ENCODE measurements at places on chromosomes 11 and 22.

GRCh38 chr11:61503135-61503770 lies 5.3 kb upstream of the LRRC10B start:
- H3K27ac ChIP-seq = no peak overlapping the region
- H3K4me3 ChIP-seq = no peak overlapping the region
- no peak for DNase-seq

GRCh38 chr11:90919332-90919731 lies 696.5 kb upstream of the CHORDC1 start:
- H3K4me3 ChIP-seq = no peak overlapping the region
- H3K27ac ChIP-seq = no peak overlapping the region
- H3K36me3 ChIP-seq = no peaks in the 10 kb centered on the region
- no peaks in the 10 kb centered on the region for H3K27me3 ChIP-seq

- H3K36me3 ChIP-seq = no peaks in the 10 kb centered on the region
- H3K4me3 ChIP-seq = no peak overlapping the region
- H3K4me1 ChIP-seq = no peaks in the 10 kb centered on the region
- no peak for DNase-seq
- no peak overlapping the region for H3K27ac ChIP-seq
- H3K27me3 ChIP-seq = no peaks in the 10 kb centered on the region
Observed at GRCh38 chr11:123567466-123567865, 87.0 kb downstream of the SCN3B start.

- H3K27me3 ChIP-seq = no peaks in the 10 kb centered on the region
- DNase-seq = no peak
- no peak overlapping the region for H3K4me3 ChIP-seq
- H3K4me1 ChIP-seq = no peaks in the 10 kb centered on the region
- no peaks in the 10 kb centered on the region for H3K36me3 ChIP-seq
- no peak overlapping the region for H3K27ac ChIP-seq
Observed at GRCh38 chr11:133107763-133108162, 424.5 kb downstream of the OPCML start.

DNA sequence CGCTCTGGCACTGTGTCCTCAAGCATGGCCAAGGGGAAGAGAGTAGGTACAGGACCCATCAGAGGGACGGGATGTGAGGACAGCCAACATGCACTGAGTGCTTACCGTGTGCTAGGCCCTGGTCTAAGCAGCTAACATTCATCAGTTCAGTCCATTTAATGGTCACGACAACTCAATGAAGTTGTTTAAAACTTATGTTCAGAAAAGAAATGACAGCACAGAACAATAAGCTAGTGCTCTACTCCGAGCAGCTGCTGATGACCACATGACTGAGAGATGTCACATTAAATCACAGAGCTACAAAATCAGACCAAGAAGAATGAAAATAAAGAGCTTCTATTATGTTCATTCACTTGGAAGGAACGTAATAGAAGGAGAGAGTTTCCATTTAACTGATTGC lies 26.3 kb downstream of the PRDM10 start:
- H3K36me3 ChIP-seq = no peaks in the 10 kb centered on the region
- DNase-seq = no peak

DNA sequence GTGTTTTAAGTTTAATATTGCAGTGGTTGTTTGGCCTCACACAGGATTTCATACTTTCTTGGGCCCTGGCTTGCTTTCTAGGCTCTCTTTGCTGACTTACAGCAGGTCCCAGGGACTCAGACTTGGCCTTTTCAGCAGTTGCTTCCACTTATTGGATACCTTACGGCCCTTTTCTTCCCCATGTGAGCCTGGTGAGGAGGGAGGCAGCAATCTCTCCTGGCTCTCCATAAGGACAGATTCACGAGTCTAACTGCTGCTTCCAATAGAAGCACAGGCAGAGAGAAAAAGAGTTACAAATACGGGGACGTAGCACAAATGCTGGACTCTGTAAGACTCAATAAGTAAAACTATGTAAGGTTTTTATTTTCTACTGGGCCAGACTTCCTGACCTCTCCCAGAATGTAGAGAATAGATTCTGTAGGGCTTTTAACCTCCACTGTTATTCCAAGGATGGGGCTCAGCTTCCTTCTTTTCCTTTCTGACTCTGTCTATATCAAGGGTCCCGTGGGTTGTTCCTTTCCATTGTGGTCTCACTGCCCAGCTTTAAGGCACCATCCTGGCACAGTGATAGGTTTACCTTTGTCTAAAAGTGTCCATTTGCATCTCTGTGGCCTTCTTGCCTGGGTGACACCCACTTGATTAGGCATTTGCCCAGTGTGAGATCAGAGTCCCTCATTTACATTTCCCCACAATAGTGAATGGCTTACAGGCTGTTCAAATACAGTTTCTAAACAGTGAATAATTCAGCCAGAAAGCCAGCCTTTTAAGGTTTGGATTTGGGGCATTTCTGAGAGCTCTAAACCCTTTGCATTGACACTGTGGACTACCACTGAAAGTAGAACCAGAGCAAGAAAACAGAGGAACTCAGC lies 92.8 kb downstream of the RASSF10 start:
- H3K4me1 ChIP-seq = peaks cover 14% of the 10 kb centered on the region
- H3K27me3 ChIP-seq = no peaks in the 10 kb centered on the region
- DNase-seq = no peak
- H3K36me3 ChIP-seq = no peaks in the 10 kb centered on the region
- no peak overlapping the region for H3K27ac ChIP-seq
- no peak overlapping the region for H3K4me3 ChIP-seq

- no peaks in the 10 kb centered on the region for H3K36me3 ChIP-seq
- no peak overlapping the region for H3K4me3 ChIP-seq
- no peaks in the 10 kb centered on the region for H3K4me1 ChIP-seq
- H3K27ac ChIP-seq = no peak overlapping the region
- no peak for DNase-seq
- H3K27me3 ChIP-seq = no peaks in the 10 kb centered on the region
Observed at GRCh38 chr11:66015936-66016792, 4.4 kb downstream of the CST6 start.

GRCh38 chr11:112352907-112353306 lies 92.2 kb upstream of the PLET1 start:
- no peak overlapping the region for H3K27ac ChIP-seq
- no peak overlapping the region for H3K4me3 ChIP-seq
- H3K27me3 ChIP-seq = no peaks in the 10 kb centered on the region
- H3K4me1 ChIP-seq = no peaks in the 10 kb centered on the region
- DNase-seq = no peak

- DNase-seq = no peak
- no peaks in the 10 kb centered on the region for H3K27me3 ChIP-seq
Observed at GRCh38 chr22:44594951-44595350, 96.9 kb upstream of the RTL6 start.

GRCh38 chr22:19722178-19722981 lies 959 bp upstream of the GP1BB start:
- peaks cover 30% of the 10 kb centered on the region for H3K27me3 ChIP-seq
- H3K27ac ChIP-seq = no peak overlapping the region
- DNase-seq = no peak
- no peaks in the 10 kb centered on the region for H3K36me3 ChIP-seq

DNA sequence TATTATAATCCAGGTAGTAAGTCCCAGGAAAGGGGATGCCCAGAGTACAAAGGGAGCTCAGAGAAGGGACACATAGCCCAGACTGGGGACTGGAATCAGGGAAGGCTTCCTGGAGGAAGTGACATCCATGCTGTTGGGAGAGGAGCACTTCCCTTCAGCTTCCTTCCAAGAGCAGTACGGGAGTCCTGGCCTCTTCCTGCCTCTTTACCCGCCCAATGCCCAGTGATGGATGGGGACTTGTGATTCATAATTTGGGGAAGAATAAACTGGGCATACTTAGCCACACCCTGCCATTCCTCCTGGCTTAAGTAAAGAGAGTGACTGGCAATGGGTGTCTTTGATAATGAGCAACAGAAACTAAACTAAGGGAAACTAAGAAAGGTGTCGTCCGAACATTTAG lies 11.5 kb downstream of the C11orf91 start:
- no peak overlapping the region for H3K4me3 ChIP-seq
- H3K4me1 ChIP-seq = peaks cover 12% of the 10 kb centered on the region
- DNase-seq = no peak
- no peaks in the 10 kb centered on the region for H3K27me3 ChIP-seq
- no peak overlapping the region for H3K27ac ChIP-seq
- H3K36me3 ChIP-seq = no peaks in the 10 kb centered on the region

- no peaks in the 10 kb centered on the region for H3K27me3 ChIP-seq
- H3K4me3 ChIP-seq = no peak overlapping the region
- peaks cover 3% of the 10 kb centered on the region for H3K36me3 ChIP-seq
- no peak overlapping the region for H3K27ac ChIP-seq
- DNase-seq = no peak
- H3K4me1 ChIP-seq = no peaks in the 10 kb centered on the region
Observed at GRCh38 chr11:8097926-8098325, 16.9 kb downstream of the TUB start.

DNA sequence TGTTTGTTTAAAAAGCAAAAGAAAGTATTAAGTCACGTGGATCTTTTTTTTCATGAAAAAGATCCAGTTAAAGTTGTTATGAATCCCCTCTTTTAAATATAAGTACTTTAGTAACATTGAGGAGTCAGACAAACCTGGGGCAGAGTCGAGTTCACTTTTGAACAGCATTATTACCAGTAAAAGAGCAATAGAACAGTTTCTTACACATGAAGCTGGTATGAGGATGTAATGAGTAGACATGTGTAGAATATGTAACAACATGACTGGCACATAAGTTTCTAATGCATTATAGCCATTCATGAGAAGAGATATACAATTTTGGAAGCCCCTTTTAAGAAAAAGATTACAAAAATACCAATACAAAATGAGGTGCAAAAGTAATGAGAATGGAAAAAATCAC lies 7.6 kb upstream of the MUC15 start:
- H3K27me3 ChIP-seq = no peaks in the 10 kb centered on the region
- no peak overlapping the region for H3K27ac ChIP-seq
- H3K4me3 ChIP-seq = no peak overlapping the region
- no peaks in the 10 kb centered on the region for H3K36me3 ChIP-seq
- no peaks in the 10 kb centered on the region for H3K4me1 ChIP-seq

DNA sequence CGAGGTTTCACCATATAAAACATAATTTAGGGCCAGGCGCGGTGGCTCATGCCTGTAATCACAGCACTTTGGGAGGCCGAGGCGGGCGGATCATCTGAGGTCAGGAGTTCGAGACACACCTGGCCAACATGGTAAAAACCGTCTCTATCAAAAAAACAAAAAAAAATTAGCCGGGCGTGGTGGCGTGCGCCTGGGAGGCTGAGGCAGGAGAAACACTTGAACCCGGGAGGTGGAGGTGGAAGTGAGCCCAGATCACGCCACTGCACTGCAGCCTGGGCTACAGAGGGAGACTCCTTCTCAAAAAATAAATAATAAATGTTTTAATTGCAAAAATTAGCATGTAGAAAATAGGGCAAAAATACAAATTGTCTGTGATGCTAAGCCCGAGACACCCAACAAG lies 993 bp upstream of the SFI1 start:
- no peak overlapping the region for H3K27ac ChIP-seq
- no peaks in the 10 kb centered on the region for H3K27me3 ChIP-seq
- H3K36me3 ChIP-seq = no peaks in the 10 kb centered on the region
- H3K4me3 ChIP-seq = no peak overlapping the region

- H3K36me3 ChIP-seq = peaks cover 2% of the 10 kb centered on the region
- H3K4me1 ChIP-seq = no peaks in the 10 kb centered on the region
- no peak for DNase-seq
- H3K27ac ChIP-seq = no peak overlapping the region
- no peak overlapping the region for H3K4me3 ChIP-seq
Observed at GRCh38 chr11:134379241-134379640, 32.8 kb downstream of the B3GAT1 start.

- H3K4me1 ChIP-seq = no peaks in the 10 kb centered on the region
- no peaks in the 10 kb centered on the region for H3K36me3 ChIP-seq
- DNase-seq = no peak
- no peak overlapping the region for H3K4me3 ChIP-seq
- no peak overlapping the region for H3K27ac ChIP-seq
Observed at GRCh38 chr11:103993507-103993906, 42.9 kb upstream of the DDI1 start.

DNA sequence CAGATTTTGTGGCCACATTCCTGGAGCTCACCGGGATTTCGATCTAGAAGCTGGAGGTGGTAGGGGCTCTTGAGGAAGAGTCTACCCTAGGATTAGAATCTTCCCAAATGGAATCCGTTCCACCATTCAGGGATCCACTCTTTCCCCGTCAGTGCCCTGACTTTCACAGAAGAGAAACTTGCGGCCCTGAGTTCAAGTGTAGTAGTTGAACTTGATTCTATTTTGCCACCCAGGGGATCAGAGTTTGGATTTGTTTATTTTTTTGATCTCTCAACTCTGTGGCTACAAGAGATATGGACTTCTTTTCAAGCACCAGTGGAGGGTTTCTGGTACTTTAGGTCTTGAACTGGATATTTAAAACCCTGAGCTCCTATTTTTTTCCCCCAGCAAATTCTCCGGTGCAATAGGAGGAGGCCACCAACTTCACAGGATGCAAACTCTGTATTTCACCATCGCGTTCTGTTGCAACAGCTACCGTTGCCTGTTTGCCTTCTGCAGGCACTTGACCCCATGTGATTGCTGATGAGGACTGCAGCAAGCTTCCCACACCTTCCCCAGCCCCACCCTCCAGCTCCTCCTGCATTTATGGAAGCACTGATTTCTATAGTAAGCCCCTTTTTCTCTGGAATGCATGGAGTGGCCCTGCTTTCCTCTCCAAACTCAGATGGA lies 14.8 kb upstream of the MRGPRF start:
- H3K27ac ChIP-seq = no peak overlapping the region
- no peaks in the 10 kb centered on the region for H3K36me3 ChIP-seq
- no peak overlapping the region for H3K4me3 ChIP-seq
- DNase-seq = no peak
- H3K27me3 ChIP-seq = no peaks in the 10 kb centered on the region
- H3K4me1 ChIP-seq = no peaks in the 10 kb centered on the region

- H3K27me3 ChIP-seq = peaks cover 16% of the 10 kb centered on the region
- DNase-seq = no peak
- no peak overlapping the region for H3K4me3 ChIP-seq
- H3K27ac ChIP-seq = no peak overlapping the region
Observed at GRCh38 chr11:1569251-1569780, 2.8 kb downstream of the DUSP8 start.

DNA sequence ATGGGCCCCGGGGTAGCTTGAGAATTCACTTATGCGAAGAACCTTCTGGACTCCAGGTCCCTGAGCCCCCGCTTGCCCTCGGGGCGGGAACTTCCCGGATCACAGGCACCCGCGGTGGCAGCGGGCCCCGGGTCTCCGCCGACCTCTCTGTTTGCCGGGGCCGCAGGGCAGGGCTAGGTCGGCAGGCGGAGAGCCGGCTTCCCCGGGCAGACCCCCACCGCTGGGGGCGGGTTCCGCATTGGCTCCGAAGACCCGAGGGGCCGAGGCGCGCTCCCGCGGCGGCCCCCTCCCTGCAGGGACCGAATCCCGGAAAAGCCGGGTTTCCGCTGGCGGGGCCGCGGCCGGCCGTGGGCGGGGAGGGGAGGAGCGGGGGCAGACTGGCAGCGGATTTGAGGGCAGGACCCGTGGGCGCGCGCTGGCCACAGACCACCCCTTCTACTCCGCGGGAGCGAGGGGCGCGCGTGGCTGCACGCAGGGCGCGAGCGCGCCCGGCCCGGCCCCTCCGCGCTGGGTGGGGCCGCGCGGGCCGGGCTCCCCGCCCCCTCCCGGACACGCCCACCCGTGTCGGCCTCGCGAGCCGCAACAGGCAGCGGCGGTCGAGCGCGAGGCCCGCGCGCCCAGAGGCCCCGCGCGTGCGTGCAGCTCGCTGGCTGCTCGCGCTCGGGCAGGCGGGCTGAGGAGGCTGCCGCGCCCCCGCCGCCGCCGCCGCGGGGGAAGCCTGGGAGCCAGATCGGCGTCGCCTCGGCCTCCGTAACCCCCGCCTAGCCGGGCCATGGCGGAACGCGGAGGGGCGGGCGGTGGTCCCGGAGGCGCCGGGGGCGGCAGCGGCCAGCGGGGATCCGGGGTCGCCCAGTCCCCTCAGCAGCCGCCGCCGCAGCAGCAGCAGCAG lies at the start of gene PACS1:
Gene PACS1, plus strand, starts transcription at position 558 of the 889 bp plus-strand sequence. Its CDS starts 215 bp downstream, at position 773.
- H3K27me3 ChIP-seq = no peaks in the 10 kb centered on the region
- DNase-seq = peak; percentile 89
- peaks cover 5% of the 10 kb centered on the region for H3K36me3 ChIP-seq
- H3K4me3 ChIP-seq = peak within 1 kb of the TSS; percentile 56
